ENCODE measurements at places on chromosomes 2 and 18.
A peak's percentile ranks its signal among the peaks of the same experiment; 100 is the strongest.

GRCh38 chr2:203532957-203533658 is 2.0 kb downstream of the RAPH1 start:
- no peak for DNase-seq

DNA sequence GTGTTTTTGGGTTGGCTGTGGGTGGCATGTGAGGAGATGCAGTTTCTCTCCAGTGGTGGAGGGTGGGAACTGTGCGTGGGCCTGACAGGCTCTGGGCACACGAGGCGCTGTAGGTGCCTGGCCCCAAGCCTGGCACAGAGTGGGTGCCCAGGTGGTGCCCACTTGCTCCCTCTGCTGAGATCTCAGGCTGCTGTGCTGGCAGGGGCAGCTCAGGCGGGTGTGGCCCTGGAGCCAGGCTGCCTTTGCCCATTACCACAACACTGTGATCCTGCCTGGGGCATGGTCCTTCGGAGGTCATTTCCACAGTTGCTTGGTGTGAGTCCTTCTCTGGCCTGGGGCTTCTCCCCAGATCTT is 20.4 kb downstream of the TSHZ1 start:
- DNase-seq: no peak

- peak; percentile 93 for DNase-seq
Measured at GRCh38 chr18:78984941-78985784, 5.5 kb downstream of the SALL3 start.

DNA sequence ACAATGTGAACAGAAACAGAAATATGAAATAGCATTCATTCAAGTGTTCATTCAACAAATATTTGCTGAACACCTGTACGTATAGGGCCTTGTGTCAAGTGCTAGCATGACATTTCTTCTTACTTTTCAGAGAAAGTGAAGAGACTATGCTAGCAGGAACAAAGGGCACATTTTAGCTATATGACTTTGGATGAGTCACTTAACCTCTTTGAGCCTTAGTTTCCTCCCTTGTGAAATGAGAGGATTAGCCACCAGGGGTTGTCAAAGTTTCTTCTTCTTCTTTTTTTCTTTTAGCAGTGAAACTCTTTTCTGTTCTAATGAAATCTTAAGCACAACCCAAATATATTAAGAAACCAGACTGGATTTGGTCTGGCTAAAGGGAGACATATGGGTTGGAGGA is 53.1 kb downstream of the FIGN start:
- DNase-seq: no peak

- DNase-seq: no peak
Measured at GRCh38 chr2:212364112-212364985, 174.3 kb downstream of the ERBB4 start.

DNA sequence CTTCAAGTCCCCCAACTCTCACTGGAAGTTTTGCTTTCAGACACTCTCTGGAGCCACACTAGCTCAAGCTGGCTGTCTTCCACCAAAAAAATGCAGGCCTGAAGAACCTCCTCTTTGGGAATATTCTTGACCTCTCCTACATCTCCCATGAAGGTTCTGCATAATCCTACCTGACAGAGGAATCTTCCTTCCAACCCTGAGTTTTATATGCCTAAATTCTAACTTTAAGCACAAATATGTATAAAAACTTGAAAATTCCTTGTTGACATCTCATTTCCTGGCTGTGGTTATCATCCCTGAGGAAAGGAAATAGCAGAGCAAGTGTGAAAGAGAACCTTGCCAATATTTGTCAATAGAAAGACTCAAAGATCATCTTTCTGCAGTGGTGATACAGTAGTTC is 249.0 kb downstream of the LPIN1 start:
- DNase-seq: no peak

- DNase-seq: no peak
Measured at GRCh38 chr2:29518010-29518409, 402.8 kb downstream of the CLIP4 start.

DNA sequence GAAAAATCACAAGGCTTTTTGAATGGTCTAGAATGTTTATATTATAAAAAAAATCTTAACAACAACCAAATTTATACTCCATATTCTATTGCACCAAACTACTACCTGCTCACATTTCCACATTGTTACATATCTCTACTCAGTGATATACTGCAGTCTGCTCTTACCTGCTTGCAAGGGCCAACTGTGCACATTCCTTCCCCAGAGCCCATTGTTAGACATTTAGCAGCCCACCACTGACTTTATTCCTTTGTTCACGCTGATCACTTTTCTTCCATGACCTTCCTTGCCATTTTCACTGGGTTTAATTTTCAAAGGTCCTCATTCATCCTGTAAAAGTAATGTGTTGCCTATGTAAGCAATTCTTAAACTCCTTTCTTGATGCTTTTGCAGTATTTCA is 109.7 kb upstream of the KCNJ3 start:
- no peak for DNase-seq
